Esophagus squamous epithelium (tissue), 5 donors: ENCODE measurements at places on chromosomes 2 and 18.

- no peaks in the 10 kb centered on the region for H3K36me3 ChIP-seq
- H3K27ac ChIP-seq = no peak overlapping the region
- H3K4me1 ChIP-seq = no peaks in the 10 kb centered on the region
- H3K4me3 ChIP-seq = no peak overlapping the region
These were observed 209.0 kb upstream of the VWC2L start for GRCh38 chr2:214201892-214202291.

DNA sequence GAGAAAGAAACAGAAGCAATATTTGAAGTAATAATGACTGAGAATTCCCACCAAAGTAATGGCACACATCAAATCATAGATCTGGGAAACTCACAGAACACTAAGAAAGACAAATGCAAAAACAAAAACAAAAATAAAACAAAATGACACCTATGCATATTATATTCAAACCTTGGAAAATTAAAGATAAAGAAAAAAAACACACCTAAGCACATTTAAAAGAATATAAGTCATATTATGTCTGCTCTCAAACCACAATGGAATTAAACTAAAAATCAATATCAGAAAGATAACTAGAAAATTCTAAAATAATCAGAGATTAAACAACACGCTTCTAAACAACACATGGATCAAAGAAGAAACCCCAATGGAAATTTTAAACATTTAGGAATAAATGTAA lies 59.7 kb upstream of the GALNT5 start:
- no peak for DNase-seq
- no peaks in the 10 kb centered on the region for H3K36me3 ChIP-seq
- H3K27ac ChIP-seq = no peak overlapping the region

DNA sequence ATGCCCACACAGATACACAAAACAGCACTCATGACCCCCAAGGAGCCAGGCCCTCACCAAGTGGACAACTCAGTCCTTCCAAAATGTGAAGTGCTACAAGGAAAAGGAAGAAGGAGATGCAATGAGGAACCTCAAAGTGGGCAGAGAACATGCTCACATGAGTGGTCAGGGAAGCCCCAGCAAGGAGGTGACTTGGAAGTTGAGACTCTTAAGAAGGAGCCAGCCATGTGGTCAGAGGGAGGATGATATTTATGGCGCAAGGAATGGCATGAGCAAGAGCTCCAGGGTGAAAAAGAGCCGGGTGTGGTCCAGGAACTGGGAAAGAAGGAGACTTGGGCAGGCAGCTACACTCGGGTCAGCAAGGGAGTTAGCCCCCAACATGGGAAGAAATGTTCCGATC lies 30.0 kb upstream of the KLHL29 start:
- H3K36me3 ChIP-seq = no peaks in the 10 kb centered on the region
- H3K27ac ChIP-seq = no peak overlapping the region
- DNase-seq = no peak
- H3K4me1 ChIP-seq = peaks cover 13% of the 10 kb centered on the region
- no peak overlapping the region for H3K4me3 ChIP-seq
- no peaks in the 10 kb centered on the region for H3K27me3 ChIP-seq

DNA sequence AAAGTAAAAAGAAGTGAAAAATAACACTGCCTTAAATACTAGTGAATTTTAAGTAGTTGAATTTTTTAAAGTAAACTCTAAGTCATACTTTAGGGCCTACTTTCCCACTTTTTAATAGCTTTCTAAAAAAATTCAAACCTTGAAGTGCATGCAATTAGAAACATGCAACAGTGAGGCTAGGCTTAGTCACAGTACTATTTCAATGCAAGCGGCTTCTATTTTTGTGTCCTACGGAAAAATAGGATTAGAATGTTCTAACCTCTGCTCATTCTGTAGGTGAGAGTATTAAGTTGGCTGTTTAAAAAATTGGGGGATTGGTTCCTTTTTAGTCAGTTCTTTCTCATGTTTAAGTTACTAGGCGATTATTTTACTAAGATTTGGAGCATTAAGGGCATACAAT lies 39.1 kb upstream of the PSMD14 start:
- no peaks in the 10 kb centered on the region for H3K36me3 ChIP-seq
- no peaks in the 10 kb centered on the region for H3K4me1 ChIP-seq
- no peak for DNase-seq
- no peaks in the 10 kb centered on the region for H3K27me3 ChIP-seq
- no peak overlapping the region for H3K27ac ChIP-seq

- peaks cover 8% of the 10 kb centered on the region for H3K4me1 ChIP-seq
- no peak for DNase-seq
- H3K4me3 ChIP-seq = no peak overlapping the region
- no peaks in the 10 kb centered on the region for H3K36me3 ChIP-seq
- no peaks in the 10 kb centered on the region for H3K27me3 ChIP-seq
These were observed 439.9 kb downstream of the PTPRM start for GRCh38 chr18:8006979-8007378.

DNA sequence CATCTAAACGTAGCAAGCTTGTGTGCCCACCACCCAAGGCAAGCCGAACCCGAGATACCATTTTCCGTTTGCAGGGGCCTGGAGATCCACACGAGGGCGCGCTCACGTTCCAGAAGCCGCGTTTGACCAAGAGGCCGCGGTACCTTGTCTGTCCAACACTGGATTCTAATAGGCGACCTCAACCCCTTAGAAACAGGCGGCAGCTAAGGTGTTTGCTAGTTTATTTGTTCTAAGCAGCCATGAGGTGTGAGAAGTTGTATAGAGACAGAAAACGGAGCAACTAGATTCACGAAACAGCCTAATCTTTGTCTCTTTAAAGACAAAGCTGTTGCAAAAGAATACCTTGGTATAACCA lies 4.2 kb downstream of the HOXD11 start:
- H3K27me3 ChIP-seq = peaks cover 100% of the 10 kb centered on the region
- DNase-seq = no peak
- peaks cover 17% of the 10 kb centered on the region for H3K4me1 ChIP-seq
- H3K4me3 ChIP-seq = peak overlapping the region; percentile 12

- H3K4me3 ChIP-seq = no peak overlapping the region
- no peaks in the 10 kb centered on the region for H3K36me3 ChIP-seq
- H3K4me1 ChIP-seq = no peaks in the 10 kb centered on the region
- DNase-seq = no peak
- H3K27ac ChIP-seq = no peak overlapping the region
These were observed 135.9 kb upstream of the ARL4C start for GRCh38 chr2:234632527-234633391.

- DNase-seq = no peak
- no peaks in the 10 kb centered on the region for H3K27me3 ChIP-seq
- H3K27ac ChIP-seq = peak overlapping the region; percentile 11
- peaks cover 8% of the 10 kb centered on the region for H3K4me1 ChIP-seq
- H3K4me3 ChIP-seq = peak overlapping the region; percentile 85
These were observed 824 bp upstream of the ZNF638 start for GRCh38 chr2:71330585-71331330.

GRCh38 chr2:113672326-113672932 lies 45.4 kb downstream of the RABL2A start:
- DNase-seq = no peak
- no peaks in the 10 kb centered on the region for H3K36me3 ChIP-seq
- no peaks in the 10 kb centered on the region for H3K27me3 ChIP-seq
- H3K27ac ChIP-seq = no peak overlapping the region
- no peaks in the 10 kb centered on the region for H3K4me1 ChIP-seq

GRCh38 chr2:46364797-46365457 lies 67.7 kb downstream of the EPAS1 start:
- no peak for DNase-seq
- H3K4me1 ChIP-seq = no peaks in the 10 kb centered on the region
- H3K27me3 ChIP-seq = no peaks in the 10 kb centered on the region

DNA sequence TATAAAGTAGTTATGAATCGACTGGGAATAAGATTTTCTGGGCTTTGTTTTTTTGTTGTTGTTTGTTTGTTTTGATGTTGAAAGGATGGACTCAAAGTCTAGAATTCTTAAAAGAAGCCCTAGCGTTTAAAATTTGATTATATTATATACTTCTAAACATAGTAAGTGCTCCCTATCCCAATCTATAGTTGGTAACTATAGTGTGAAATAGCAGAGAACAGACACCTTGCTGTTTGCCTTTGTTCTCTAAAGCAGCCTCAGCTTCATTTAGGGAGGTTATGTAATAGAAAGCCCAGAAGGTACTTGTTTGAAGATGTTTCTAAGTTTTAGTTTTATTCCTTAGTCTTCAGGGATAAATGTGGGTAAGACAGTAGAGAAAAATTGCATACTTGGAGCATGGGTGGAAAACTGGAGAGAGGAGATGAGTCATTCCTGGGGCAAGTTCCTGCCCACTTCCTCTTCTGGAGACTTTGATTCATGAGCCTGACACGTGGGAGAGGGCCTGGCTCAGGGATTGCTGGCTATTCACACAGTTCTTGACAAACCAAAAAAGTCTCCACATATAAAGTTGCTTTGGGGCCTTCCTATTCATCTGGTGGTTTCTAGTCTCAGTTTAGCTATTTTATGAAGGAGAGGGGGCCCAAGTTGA lies 131.9 kb downstream of the MYO1B start:
- H3K36me3 ChIP-seq = no peaks in the 10 kb centered on the region
- peaks cover 18% of the 10 kb centered on the region for H3K4me1 ChIP-seq
- no peak for DNase-seq
- H3K27me3 ChIP-seq = no peaks in the 10 kb centered on the region

DNA sequence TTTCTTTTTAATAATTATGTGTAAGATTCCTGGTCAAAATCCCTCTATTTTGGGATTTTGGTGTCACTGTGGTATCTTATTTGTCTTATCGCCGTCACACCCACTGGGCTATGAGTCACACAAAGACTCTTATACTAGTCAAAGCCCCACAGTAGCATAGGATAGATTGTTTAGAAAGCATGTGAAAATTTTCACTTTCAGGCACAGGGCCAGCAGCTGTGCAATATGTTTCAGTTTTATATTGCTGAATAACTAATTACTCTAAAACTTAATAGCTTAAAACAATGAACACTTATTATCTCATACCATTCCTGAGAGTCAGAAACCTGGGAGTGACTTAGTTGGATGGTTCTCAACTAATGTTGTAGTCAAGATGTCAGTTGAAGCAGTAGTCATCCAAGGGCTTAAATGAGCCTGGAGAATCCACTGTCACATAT lies 24.0 kb downstream of the CFAP210 start:
- no peaks in the 10 kb centered on the region for H3K4me1 ChIP-seq
- H3K36me3 ChIP-seq = no peaks in the 10 kb centered on the region
- H3K27me3 ChIP-seq = no peaks in the 10 kb centered on the region
- no peak overlapping the region for H3K27ac ChIP-seq
- DNase-seq = no peak

DNA sequence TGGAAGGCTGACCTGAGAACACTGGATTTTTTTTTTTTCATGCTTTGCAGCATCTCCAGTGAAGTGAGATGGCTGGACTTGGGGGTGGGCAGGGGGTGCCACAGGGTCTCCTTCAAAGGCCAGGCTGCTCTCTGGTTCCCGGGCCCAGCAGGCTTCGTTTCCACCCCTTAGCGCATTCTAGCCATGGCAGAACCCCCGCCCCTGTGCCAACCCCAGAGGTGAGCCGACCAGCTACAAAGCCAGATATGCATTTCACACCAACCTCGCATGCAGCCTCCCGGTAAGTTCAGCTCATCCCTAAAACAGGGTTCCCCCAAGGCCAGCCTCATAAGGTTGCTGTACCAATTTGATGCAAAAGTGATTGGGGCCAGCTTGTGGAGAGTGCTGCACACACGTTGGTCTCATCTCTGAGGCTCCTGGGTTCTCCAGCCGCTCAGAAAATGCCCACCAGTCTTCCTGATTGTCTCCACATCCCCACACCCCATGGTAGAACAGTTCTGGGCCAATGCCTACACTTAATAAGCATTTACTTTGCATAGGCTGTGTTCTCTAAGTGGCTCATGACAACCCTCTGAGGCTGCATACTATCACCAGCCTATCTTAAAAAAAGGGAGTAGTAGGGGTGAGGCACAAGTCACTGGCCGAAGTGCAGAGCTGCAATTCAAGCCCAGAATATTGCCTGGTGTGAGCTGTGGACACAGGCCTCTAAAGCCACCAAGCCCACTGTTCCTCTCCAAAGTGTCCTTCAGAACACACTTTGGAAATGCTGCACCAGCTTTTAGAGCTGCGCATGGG lies 23.3 kb downstream of the SMAD7 start:
- no peak overlapping the region for H3K4me3 ChIP-seq
- H3K27me3 ChIP-seq = no peaks in the 10 kb centered on the region
- no peaks in the 10 kb centered on the region for H3K36me3 ChIP-seq
- H3K4me1 ChIP-seq = peaks cover 99% of the 10 kb centered on the region
- H3K27ac ChIP-seq = no peak overlapping the region
- DNase-seq = no peak

DNA sequence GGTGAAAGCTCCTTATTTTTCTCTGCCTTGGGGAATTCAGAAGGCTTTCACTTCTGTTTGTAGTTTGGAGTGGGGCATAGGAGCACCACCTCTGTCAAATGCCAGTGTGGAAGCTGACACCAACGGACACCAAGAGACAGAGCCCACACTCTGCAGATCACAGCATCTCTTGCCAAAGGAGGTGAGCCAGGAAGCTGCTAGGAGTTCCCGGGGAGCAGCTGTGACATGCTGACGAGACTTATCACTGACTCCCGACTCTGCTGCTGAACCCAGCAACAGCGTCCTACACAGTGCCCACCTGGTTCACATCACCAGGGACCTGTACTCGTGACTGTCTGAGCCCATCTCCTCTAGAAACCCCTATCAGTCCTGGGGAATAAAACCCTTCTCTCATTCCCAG lies 8.1 kb downstream of the TEX51 start:
- H3K4me3 ChIP-seq = no peak overlapping the region
- no peaks in the 10 kb centered on the region for H3K4me1 ChIP-seq
- no peaks in the 10 kb centered on the region for H3K36me3 ChIP-seq
- no peak overlapping the region for H3K27ac ChIP-seq
- no peaks in the 10 kb centered on the region for H3K27me3 ChIP-seq

DNA sequence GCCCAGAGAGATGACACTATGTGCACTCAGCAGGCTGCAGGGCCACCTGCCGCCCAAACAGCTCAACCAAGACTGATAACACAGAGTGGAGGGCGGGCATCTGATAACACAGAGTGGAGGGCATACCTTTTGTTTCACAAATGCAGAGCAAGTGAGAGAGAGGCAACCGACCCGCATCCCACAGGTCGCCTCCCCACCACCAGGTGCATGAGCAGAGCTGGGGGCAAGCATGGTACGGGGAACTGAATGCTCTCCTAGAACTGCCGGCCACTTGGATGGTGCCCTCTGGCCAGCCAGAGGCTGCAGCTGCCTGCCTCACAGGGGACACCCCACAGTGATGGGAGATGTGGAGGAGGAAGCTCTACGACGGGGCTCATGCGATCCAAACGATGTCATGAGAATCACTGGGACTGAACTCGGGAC lies 49.5 kb downstream of the ANO7 start:
- peaks cover 82% of the 10 kb centered on the region for H3K36me3 ChIP-seq
- no peaks in the 10 kb centered on the region for H3K4me1 ChIP-seq
- H3K27me3 ChIP-seq = no peaks in the 10 kb centered on the region
- H3K27ac ChIP-seq = no peak overlapping the region
